ENCODE measurements at places on chromosomes 11 and 22. TPM values are rescaled to one million over a fixed set of nuclear protein-coding genes. Genes with fewer than 3 reads are reported as not detected.

The C2CD2L gene
- total RNA-seq: 6.8 TPM

The OR10D3 gene
- not detected for total RNA-seq

The KCNE3 gene
- 0.07 TPM for total RNA-seq

The GPHA2 gene
- total RNA-seq: not detected

DNA sequence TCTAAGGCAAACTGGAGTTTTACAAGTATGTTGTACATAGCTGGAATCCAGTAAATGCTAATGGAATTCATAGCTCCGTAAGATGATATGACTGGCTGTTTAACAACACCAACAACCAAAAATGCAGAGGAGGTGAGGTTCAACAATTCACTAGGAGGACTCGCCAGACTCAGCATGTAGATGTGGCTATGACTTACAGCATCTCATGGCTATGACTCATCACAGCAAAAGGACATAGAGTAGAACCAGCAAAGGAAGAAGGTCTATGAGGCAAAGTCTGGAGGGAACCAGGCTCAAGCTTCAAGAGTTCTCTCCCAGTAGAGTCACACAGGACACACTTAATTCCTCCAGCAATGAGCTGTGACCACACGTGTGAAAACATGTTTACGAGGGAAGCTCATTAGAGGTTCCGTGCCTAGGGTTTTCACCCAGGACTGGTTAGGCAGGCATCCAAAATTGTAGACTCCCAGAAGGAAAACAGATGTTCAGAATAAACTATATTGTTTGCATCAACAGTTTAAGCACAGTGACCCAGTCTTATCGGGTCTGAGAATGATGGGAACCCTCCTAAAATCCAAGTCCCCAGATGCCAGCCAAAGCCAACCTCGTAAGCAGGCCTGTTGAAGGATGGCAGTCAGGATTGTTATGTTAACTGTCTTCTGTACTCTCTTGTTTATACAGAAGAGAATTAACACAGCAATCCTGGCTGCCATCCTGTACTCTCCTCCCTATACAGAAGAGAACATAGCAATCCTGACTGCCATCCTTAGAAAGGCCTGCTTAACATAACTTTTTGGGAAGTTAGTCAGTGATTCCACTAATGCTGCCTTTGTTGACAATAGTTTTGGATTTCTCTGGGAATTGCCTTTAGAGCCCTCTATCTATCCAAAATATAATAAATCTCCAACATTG is 116.6 kb downstream of the LARGE1 start:
- DNase-seq: peak; percentile 93

DNA sequence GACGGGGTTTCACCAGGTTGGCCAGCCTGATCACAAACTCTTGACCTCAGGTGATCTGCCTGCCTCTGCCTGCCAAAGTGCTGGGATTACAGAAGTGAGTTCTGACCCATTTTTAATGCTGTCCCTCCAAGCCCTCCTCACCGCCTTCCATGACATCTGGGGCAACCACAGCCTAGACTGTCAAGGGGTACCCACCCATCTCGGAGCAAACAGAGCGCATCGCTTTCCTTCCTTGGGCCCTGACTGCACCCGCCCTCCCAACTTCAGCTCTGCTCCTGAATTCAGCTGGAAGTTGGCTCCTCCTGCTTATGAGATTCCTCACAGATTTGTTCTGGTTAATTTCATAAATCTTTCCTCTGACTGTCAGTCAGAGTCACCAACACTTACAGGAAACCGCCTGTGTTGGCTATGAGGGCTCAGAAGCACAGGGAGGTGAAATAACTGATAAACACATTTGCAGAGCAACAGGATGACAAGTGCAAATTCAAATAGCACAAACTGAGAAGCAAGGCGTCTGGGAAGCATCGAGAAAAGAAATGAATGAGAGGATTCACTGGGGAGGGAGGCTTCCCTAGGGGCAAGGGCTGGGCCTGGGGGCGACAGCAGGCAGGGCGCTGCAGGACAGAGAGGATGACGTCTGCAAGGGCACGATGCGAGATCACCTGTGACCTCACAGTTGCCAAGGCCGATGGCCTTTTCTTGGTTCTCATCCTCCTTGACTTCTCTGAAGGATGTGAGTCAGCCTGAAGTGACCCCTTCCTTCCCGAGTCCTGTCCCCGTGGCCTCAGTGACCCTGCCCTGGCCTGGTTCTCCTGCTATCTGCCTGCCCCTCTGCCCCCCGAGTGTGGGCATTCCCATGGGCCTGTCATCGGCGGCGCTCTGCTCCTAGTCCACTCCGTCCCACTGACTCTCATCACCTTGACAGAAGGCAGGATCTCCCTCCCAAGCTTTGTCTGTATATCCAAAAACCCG is 6.1 kb downstream of the IFT27 start:
- DNase-seq: no peak

GRCh38 chr22:18114495-18114894 is 3.9 kb downstream of the TUBA8 start:
- DNase-seq: no peak

DNA sequence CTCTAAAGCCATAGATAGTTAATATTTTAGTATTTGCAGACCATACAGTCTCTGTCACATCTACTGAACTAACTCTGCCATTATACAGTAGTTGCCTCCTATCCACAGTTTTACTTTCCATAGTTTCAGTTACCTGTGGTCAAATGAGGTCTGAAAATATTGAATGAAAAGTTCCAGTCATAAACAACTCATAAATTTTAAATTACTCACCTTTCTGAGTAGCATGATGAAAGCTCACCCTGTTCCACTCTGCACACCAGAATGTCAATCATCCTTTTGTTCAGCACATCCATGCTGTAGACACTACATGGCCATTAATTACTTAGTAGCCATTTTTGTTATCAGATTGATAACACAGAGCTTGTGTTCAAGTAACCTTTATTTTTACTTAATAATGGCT is 51.7 kb upstream of the ME3 start:
- DNase-seq: no peak

DNA sequence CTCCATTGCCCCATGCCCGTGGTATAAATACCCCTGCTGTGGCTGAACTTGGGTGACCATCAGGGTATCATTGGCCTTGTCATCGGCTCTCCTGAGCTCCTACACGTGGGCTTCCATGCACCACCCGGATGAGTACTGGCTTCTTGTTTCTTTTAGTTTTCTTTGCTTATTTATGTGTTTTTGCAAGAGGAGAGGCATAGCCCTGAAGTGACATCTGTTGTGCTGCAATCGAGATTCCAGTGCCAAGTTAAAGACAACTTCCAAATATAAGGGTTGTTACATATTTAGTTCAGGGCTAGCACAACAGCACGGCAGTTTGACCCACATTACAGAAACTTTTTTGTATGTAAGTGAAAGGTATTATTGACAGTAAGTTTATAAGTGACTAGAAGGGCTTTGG is 1087.1 kb downstream of the TBC1D22A start:
- DNase-seq: no peak

- DNase-seq: no peak
Measured at GRCh38 chr11:34260072-34260575, 97.7 kb downstream of the ABTB2 start.

DNA sequence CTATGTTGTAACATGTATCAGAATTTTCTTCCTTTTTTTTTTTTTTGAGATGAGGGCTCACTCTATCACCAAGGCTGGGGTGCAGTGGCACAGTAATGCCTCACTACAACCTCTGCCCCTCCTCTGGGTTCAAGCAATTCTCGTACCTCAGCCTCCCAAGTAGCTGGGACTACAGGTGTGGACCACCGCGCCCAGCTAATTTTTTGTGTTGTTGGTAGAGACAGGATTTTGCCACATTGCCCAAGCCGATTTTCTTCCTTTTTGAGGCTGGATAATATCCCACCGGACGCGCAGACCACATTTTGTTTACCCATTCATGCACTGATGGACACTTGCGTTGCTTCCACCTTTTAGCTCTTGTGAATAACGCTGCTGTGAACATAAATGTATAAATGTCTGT is 97.0 kb downstream of the BRD1 start:
- DNase-seq: no peak

GRCh38 chr22:25084405-25085107 is 115.1 kb upstream of the CRYBB3 start:
- DNase-seq: no peak

Measured in foreskin keratinocyte (primary cell).